ENCODE measurements at places on chromosomes 6 and 20.

DNA sequence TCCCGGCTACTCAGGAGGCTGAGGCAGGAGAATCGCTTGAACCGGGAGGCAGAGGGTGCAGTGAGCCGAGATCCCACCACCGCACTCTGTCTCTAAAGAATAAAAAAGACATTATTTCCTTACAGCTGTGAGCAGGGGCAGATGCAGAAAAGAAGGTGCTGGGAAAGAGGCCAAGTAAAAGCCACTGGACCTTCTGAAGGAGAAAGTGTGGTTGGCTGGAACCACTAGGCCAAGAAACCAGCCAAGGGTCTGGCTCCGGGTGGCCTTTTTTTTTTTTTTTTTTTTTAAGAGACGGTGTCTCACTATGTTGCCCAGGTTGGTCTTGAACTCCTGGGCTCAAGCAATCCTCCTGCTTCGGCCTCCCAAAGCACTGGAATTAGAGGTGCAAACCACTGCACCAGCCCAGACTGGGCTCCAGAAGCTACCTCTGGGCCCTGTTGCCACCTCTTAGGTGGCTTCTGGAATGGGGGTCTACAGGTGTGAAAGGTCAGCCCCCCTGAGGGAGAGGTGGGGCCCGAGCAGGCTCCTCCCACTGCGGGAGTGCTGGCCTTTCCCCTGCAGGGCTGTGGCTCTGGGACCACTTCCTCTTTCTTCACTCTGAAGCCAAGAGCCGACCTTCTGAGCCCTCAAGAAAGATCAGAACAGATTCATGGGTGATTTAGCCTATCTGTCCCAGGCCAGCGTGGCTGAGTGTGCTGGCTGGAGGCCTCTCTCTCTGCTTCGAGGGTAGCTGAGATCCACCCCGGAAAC lies at the start of gene FGD2:
FGD2 (plus strand) TSS at position 595 of the 750 bp plus-strand sequence. CDS start 163 bp downstream, outside the sequence.
- DNase-seq: peak; percentile 54

GRCh38 chr6:136188486-136188885 lies 61.6 kb downstream of the MTFR2 start:
- DNase-seq: no peak

GRCh38 chr6:13012977-13013680 lies 296.6 kb downstream of the PHACTR1 start:
- no peak for DNase-seq

DNA sequence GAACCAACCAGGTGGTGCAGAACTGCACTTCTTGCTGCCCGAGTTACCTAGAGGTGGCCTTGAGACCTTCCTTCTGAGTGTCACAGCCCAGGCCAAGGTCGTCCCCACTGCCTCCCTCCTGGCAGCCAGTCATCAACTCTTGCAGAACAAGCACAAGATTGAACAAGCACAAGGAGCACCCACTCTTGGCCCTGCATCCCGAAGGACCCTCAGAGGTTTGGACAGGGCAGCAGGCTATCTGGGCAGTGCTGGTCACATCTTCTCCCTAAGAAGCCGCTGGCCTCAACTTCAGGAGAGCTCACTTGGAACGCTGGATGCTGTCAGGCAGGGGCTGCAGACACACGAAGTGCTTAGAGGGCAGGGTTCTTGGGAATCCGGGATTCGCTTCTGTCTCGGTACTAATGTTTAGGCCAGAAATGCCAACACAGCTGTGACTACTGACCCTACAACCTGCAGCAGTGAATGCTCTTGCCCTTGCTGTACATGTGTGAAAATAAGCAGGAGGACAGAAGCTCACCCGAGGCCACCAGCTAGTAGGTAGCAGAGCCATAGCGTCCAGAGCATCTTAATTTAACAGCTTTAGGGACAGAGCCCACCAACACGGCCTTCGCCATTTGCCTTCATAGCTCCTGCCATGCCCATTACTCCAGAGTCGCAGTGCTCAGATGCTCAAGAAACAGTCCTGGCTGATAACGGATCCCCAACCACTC lies 4.0 kb upstream of the ACSS1 start:
- DNase-seq: no peak

DNA sequence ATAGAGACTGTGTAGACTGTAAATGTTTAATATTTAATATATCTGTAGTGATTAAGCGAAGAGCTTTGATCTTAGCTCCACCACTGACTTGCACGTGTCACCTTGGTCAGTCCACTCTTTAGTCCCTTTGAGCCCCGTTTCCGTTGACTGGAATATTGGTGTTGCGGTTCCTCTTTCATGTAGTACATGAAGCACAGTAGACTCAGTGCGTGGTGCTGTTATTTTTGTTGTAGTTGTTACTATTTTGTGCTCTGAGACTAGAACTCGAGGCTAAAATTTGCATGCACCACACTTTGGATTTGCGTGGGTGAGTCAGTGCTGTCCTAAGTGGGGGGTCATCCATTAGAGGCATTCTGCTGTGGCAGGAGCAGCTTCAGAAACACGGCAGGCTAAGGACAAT lies 291.4 kb downstream of the QKI start:
- no peak for DNase-seq

DNA sequence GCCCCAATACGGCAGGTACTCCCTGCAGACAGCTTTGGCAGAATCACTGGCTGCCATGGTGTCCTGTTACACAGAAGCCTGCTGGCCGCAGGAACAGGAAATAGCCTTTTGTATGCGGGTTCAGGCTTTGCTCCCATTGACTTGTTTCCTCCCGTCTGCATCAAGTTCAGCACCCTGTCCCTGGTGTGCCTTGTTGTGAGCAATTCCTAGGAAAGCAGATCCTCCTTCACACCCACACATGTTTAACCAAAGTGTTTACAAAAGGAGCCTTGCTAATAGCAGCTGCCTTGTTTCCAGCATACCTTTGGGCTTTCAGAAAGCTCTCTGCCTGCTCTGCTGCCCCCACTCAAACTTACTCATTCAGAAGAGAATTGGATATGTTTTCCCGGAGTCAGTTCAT lies 127.2 kb upstream of the SUPT3H start:
- DNase-seq: no peak

- no peak for DNase-seq
These were observed 82.0 kb downstream of the HS3ST5 start for GRCh38 chr6:114260810-114261209.

GRCh38 chr6:13432526-13433184 lies 54.7 kb downstream of the GFOD1 start:
- DNase-seq: no peak

DNA sequence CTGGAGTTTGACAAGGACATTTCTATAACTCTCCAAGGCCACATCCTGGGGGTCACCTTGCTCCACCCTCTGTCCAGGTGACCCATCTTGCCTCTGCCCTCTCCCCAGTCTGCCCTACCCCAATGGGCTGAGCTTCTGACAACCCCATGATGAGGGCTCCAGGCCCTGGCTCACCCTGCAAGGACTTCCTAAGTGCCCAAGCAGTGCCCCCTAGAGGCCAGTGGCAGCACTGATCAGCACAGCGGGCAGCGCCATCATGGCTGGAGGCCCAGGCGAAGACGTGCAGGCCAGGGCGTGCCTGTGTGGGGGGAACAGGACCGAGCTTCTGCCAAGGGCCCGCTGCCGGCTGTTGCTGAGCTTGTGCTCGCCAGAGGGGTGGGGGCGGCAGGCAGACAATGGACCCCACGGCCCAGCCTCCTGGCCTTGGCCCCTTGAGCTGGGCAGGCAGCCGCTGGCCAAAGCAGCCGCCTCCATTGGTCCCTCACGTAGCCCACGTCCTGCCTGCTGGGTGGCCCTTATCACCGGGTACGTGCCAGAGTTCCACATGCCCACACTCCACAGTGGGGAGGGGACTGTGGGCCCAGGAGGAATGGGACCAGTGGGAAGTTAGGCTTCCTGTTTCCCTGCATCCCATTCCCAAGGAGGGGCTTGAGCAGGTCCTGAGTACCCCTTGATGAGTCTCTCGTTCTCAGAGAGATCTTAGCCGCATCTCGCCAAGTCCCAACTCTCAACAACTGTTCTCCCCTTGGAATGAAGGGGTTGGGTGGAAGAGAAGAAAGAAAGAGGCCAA lies 64.3 kb downstream of the MRPL14 start:
- DNase-seq: peak; percentile 78

GRCh38 chr6:138837246-138837645 lies 41.4 kb downstream of the ECT2L start:
- DNase-seq: no peak

- no peak for DNase-seq
These were observed 228.8 kb downstream of the TBC1D32 start for GRCh38 chr6:121105461-121105860.

DNA sequence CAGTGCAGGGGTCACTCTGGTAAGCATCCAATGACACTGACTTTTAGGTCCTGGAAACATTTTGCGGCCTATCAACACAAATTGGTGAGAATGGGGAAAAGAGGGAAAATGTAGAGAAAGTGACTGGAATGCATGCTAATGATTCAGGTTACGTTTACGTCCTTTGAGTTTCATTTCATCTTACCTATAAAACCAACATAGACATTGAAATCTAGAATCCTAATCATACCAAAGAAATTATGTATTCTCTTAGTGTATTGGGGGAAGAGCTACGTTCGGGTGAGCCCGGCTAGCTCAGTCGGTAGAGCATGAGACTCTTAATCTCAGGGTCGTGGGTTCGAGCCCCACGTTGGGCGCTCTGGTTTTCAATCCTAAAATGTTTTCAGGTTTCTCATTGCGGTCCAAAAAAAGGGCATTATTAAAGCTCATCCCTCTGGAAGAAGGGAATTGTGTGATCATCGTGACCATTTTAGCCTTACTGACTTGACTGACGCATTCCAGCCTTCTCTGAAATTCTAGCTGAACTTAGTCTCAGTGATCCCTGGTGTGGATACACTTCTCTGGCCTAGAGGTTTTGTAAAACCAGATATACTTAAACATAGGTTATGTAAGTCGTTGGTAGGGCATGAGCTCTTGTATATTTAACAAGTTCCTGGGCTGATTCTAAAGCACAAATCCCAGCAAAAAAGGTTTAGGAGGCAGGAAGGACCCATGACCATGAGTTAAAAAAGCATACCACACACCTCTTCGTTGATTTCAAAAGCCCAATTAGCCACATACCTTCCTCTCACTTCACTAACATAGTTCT lies 18.3 kb downstream of the HMGN4 start:
- DNase-seq: peak; percentile 90

DNA sequence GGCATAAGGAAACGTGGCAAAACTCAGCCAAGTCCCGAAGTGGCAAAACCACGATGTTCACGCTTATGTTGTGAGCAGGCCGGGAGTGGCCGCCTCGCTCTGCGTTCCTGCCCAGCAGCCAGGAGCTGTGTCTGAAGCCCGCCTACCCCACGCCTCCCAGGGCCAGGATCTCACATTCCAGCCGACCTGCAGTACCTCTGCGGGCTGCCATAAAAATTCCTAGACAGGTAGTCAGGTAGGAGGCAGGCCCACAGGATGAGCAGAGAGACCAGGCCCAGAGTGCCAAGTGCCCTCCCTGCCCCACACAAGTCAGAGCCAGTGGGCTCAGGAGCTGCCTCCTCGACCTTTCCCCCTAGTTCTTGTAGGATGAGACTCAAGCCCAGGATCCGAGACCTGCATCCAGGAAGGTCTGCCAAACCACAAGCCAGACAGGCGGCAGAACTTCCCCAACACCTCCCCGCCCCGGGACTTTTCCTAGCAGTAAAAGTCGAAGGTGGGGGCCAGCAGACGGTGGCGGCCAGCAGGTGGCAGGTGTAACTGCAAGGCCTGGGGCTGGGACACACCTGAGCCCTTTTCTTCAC lies 16.7 kb downstream of the PMEPA1 start:
- DNase-seq: no peak

- DNase-seq: no peak
These were observed 20.1 kb downstream of the PSMB1 start for GRCh38 chr6:170532867-170533488.

GRCh38 chr6:166162599-166163342 lies 4.9 kb downstream of the TBXT start:
- DNase-seq: no peak

DNA sequence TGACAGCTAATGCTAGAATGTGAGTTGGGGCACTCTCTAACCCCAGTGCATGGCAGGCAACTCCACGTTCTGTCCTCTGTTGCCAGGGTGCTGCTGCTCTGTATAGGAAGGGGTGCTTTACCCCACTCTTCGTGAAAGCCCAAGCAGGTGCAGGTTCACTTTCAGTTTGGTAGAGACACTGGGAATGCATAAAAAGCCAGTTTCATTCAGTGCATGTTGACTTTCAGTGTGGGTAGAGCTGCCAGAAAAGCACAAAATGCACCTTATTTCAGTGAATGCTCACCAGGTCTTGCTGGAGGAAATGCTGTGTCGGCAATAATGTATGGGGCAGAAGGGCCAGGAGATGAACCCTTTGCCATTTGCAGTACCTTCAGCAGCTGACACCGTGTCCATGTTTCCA lies 62.1 kb upstream of the ADGRB3 start:
- DNase-seq: no peak
